Stimulated activated CD8-positive, alpha-beta memory T cell treated with anti-CD3 and anti-CD28 coated beads, Interleukin-7, amount 100 ng/mL, for 1 hour (primary cell): ENCODE measurements at places on chromosomes 1 and 21.

- DNase-seq = no peak
Observed at GRCh38 chr1:159444511-159444910, 5.0 kb downstream of the OR10J1 start.

GRCh38 chr1:115182012-115182715 lies 92.9 kb upstream of the TSPAN2 start:
- no peak for DNase-seq

DNA sequence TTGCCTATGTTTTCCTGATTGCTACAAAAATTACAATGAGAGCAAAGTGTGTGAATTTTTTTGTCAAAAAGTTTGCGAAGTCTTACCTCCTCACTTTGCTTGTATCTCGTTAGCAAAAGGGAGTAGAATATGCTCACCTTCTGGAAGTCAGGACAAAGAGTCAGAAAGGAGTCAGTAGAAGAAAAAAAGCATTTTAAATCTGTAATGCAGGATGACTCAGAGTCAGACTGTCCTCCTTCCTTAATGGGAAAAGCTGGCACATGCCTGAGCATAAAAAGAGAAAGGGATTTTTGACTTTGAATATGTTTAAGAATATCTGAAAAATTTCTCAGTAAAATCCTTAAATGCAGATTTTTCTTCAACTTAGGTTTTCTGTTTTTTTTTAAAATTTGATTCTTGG lies 14.2 kb upstream of the VN1R5 start:
- DNase-seq = no peak

DNA sequence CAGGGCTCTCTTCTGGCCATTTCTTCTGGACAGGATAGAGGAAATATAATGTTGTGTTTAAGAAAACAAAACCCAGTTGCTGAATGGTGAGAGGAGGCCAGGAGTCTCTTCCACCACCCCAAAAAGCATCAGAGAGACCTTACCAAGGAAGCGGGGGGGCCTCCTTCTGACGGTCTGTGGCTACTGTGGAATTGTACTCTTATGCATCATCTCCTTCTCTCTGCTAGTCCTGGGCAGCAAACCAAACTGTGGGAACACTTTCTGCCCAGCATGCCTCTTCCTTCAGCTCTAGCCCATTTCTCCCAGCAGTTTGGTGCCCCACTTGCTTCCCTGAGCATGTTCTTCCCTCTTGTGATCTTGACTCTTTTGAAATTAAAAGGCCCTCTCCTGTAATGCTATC lies 157.7 kb downstream of the HHIPL2 start:
- DNase-seq = no peak

DNA sequence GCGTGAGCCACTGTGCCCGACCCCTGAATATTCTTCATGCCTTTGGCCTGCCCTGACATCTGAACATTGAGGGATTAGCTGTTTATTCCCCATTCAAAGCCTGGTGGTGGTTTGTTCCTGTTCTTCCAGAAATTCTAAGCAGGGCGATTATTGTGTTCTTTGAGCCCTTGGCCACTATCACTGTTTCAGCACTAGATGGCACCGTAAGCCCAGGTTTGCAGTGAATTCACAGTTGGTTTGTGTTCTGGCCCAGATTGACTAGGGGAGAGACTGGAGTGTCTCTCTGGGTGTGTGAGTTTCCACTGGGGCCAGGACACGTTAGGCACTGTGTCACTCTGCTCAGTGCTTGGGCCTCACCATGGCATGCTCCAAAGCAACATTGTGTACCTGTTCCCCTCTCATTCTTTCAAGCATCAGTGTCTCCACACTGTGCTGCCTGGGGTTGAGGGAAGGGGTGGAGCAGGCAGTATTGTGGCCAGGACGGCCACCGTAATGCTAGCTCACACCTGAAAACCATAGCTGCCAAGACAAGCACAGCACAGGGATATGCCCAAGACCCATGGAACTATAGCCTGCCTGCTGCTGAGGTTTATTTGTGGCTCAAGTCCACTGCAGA lies 52.7 kb downstream of the PKN2 start:
- DNase-seq = no peak

DNA sequence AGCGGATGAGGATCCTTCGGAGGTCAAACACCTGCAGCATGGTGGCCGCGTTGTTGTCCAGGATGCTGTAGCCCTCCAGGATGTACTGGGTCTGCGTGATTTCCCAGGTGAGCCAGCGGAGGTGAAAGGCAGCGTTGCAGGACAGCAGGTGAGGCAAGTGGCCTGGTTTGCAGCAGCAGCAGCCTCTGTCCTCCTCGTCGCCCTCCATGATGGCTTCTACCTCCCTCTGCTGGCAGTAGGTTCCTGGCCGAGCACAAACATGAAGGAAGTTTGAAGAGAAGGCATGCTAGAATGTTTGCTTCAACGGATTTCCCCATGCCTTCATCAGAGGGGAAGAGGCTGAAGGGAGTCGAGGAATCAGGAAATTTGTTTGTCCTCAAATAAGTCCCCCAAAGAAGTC lies 74.7 kb downstream of the NTPCR start:
- no peak for DNase-seq

- no peak for DNase-seq
Observed at GRCh38 chr1:179287946-179288345, 5.7 kb upstream of the SOAT1 start.

- DNase-seq = no peak
Observed at GRCh38 chr1:57934745-57935144, 510.9 kb upstream of the DAB1 start.

- DNase-seq = no peak
Observed at GRCh38 chr1:215599418-215600074, 32.4 kb downstream of the KCTD3 start.

DNA sequence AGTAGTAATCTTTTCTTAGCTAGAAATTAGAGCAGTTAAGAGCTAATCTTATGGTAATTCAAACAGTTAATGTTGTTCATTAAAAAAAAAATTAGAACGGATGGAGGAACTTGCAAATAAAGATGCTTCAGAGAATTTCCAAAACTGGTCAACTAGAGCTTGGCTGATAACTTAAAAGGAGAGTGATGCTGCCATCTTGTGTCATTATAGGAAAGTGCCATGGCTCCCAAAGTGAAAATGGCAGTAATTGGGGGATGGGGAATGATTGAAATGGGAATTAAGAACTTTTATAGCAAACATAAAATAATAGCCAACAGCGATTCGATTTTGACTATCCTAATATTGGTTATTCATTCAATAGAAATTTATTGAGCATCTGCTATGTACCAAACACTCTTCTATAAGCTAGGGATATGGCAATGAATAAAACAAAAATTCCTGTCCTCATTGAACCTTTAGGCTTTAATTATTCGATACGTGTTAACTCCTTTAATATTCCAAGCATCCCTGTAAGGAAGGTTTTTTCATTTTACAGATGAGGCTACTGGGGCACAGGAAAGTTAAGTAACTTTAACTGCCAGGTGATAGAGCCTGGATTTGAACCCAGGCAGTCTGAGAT lies 5.7 kb upstream of the PLPP3 start:
- no peak for DNase-seq

- DNase-seq = peak; percentile 1
Observed at GRCh38 chr1:204763773-204764427, 78.4 kb upstream of the LRRN2 start.

GRCh38 chr1:112991402-112992120 lies 35.6 kb upstream of the SLC16A1 start:
- no peak for DNase-seq

DNA sequence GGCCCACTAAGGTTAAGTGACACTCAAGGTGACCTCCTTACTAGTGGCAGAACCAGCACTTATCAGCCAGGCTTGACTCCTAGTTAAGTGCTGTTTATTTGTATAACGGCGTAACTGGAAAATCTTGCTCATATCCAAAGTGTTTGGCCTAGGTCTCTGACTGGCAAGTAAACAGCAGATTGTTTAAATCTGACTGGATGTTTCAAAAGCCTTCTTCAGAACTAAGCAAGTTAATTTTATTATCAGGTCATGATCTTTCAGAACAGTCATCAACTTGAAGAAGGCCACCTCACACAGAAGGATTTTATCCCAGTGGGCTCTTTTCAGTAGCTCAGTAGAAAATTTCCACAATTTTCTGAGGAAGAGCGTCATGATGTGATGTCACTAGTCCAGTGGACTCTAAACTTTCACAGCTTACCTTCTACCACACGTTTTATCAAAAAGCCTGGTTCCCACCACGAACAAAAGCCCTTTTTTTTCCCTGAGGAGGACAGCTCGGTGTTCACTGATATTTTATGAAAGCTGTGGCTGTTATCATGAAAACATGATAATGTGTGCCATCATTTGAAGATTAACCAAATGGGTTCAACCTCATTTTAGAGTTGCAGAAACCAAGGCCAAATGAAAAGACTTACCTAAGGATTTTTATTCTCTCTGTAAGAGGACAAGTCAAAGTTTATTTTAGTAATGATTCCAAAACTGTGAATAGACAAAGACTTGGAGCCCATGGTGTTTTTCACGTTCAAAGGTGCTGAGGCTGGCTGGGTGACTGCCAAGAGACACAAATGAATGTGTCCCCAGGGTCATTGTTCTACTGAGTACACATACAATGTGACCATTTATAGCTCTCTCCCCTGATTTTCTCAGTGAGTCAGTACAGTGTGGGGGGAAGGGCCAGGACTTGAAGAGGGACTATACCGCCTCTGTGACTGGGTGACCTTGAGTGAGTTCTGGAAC lies 9.1 kb downstream of the SGIP1 start:
- no peak for DNase-seq

- no peak for DNase-seq
Observed at GRCh38 chr1:241411776-241412338, 54.9 kb upstream of the RGS7 start.

DNA sequence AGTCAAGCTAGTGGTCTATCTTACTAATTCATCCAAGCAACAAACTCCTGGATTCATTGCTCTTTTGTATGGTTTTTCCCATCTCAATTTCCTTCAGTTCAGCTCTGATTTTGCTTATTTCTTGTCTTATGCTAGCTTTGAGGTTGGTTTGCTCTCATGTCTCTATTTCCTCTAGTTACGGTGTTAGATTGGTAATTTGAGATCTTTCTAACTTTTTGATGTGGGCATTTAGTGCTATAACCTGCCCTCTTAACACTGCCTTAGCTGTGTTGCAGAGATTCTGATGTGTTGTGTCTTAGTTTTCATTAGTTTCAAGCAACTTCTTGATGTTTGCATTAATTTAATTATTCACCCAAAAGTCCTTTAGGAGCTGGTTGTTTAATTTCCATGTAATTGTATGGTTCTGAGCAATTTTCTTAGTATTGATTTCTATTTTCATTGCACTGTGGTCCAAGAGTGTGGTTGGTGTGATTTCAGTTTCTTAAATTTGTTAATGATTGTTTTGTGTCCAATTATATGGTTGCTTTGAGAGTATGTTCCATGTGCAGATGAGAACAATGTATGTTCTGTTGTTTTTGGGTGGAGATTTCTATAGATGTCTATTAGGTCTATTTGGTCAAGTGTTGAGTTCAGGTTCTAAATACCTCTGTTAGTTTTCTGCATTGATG lies 154.6 kb downstream of the PLPPR5 start:
- no peak for DNase-seq

GRCh38 chr1:226128487-226129075 lies 58.0 kb downstream of the ACBD3 start:
- DNase-seq = no peak

DNA sequence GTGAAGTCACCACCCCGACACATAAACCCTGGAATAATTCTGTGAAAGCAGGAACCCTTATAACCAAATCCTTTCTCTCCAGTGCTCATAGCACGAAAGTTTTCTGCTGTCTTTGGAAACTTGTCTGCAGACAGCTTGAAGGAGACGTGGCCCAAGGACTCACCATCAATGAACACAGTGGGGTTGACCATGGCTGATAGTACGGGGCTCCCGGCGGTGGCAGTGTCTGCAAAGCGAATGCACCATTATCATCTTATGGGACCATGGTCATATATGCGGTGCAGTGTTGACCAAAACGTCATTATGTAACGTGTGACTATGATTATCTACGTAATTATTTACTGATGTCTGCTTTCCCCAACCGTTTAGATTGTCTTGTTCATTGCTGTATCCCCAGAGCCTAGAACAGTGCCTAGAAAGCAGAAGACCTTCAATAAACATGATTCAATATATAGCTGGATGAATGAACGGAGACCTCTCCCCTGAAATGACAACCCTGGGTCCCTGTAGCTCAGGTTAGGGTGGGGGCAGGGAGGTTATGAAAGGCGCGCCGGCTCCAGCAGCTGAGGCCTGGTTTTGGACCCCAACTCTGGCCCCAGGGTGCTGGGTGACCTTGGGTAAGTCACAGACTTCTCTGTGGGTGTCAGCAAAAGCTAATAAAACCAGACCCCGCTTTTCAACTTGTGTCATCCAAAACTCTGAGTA lies 128.4 kb upstream of the ZBTB40 start:
- DNase-seq = no peak

GRCh38 chr1:227774821-227775661 lies 39.8 kb downstream of the SNAP47 start:
- DNase-seq = no peak

GRCh38 chr21:35529171-35529863 lies 480.2 kb upstream of the RUNX1 start:
- no peak for DNase-seq

- no peak for DNase-seq
Observed at GRCh38 chr21:19547951-19548840, 1144.6 kb upstream of the TMPRSS15 start.
